ENCODE measurements at places on chromosomes 2 and 18. TPM values are rescaled to one million over a fixed set of nuclear protein-coding genes. Genes with fewer than 3 reads are reported as not detected.

TUBA3E gene
- not detected for total RNA-seq

EVA1A gene
- not detected for total RNA-seq

PRSS56 gene
- not detected for total RNA-seq

UCN gene
- 2.4 TPM for total RNA-seq

ACVR1C gene
- total RNA-seq = 0.45 TPM

CFC1 gene
- total RNA-seq = not detected

- H3K4me1 ChIP-seq = peaks cover 24% of the 10 kb centered on the region
- no peak for DNase-seq
- no peaks in the 10 kb centered on the region for H3K27me3 ChIP-seq
- H3K27ac ChIP-seq = no peak overlapping the region
Measured at GRCh38 chr2:7060156-7060555, 142.9 kb downstream of the RNF144A start.

DNA sequence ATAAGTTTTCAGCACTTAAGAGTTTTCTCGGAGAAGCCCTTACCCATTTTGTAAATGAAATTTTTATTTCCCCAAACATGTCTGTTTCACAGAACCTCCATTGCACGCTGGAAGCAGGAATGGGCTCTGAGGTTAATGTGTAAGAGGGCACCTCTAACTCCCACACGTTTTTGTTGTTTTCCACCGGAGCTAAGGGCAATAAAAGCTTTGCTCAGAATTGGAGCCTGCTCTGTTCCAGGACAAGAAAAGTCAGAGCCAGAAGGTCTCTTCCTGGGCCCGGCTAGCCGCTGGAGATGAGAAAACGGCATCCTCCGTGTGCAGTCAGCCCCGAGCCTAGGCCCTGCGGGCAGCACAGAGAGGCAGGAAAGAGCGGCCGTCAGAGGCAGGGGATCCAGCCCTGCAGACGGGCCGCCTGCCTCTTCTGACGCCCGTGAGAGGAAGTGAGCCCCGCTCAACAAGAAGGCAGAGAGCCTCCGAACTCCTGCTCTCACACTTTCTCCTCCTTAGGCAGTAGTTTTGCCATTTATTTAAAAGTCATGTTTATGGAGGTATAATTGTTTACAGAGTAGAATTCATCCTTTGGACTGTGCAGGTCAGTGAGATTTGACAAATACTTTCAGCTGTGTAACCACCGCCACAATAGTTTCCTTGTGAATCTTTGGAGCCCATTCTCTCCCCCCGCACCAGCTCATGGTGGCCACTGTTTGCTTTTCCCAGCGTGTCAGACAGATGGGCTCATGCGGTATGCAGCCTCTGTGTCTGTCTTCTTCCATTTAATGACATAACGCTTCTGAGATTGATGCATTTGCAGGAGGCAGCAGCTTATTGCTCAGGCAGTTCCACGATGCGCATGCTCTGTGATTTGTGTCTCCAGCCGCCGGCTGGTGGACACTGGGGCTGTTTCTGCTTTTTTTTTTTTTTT lies 117.3 kb downstream of the GALR1 start:
- no peak for DNase-seq
- no peaks in the 10 kb centered on the region for H3K36me3 ChIP-seq
- H3K4me3 ChIP-seq = no peak overlapping the region
- H3K27ac ChIP-seq = no peak overlapping the region

GRCh38 chr2:196515051-196515450 lies 124.5 kb upstream of the CCDC150 start:
- no peak overlapping the region for H3K4me3 ChIP-seq
- H3K27me3 ChIP-seq = no peaks in the 10 kb centered on the region
- no peak for DNase-seq
- H3K4me1 ChIP-seq = no peaks in the 10 kb centered on the region
- no peaks in the 10 kb centered on the region for H3K36me3 ChIP-seq
- no peak overlapping the region for H3K27ac ChIP-seq

DNA sequence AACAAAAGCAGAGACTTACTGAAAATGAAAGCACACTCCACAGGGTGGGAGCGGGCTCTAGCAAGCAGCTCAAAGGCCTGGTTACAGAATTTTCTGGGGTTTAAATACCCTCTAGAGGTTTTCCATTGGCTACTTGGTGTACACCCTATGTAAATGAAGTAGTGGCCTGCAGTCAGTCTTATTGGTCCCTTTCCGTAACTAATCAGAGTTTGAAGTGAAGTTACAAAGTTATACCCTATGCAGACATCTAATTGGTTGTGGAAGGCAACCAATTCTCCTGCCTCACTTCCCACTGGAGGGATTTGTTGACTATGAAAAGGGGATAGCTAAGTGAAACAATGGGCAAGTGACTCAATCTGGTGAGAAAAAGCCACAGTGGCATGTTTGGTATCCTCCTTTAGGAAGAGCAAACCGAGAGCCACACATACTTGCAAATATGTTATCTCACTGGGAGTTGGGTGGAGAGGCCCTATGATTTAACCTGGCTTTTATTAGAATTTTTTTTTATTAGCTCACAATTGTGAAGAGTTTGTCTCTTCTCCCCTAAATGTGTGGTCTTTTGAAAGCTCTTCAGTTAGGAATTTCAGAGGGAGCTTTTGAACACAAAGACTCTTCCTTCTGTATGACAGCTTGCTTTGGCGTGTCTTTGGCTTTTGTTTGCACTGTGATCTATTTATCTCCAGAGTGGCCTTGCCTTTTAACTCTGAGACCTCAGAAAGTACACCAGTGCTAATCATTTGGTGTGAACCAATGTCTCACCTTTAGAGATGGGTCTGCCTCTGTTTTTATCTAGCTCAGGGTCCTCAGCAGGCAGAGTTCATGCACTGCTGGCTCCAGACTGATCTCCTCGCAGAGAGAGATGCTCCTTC lies 69.6 kb downstream of the MAP4K4 start:
- no peak overlapping the region for H3K4me3 ChIP-seq
- peaks cover 16% of the 10 kb centered on the region for H3K4me1 ChIP-seq
- DNase-seq = no peak

DNA sequence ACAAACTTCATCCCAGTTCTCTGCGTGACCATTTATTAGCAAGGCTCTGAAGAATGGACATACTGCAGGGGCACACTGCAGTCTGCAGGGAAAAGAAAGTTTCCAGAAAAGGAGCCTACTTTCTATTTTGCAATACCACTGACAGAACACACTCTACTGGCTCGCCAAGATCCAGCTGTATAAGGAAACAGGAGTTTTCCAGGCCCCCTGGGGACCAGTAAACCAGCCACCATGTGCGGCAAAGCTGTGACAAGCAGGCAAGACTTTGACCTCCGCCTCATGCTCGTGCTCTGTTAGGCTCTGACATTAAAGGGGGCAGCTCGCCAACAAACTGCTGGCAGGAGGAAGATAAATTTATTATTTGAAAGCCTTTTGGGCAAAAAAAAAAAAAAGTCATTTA lies 67.3 kb downstream of the CCBE1 start:
- no peaks in the 10 kb centered on the region for H3K36me3 ChIP-seq
- H3K4me1 ChIP-seq = no peaks in the 10 kb centered on the region
- H3K27me3 ChIP-seq = no peaks in the 10 kb centered on the region
- no peak overlapping the region for H3K4me3 ChIP-seq
- no peak overlapping the region for H3K27ac ChIP-seq
